Effector memory CD4-positive, alpha-beta T cell (primary cell): ENCODE measurements at places on chromosomes 6 and 20.

DNA sequence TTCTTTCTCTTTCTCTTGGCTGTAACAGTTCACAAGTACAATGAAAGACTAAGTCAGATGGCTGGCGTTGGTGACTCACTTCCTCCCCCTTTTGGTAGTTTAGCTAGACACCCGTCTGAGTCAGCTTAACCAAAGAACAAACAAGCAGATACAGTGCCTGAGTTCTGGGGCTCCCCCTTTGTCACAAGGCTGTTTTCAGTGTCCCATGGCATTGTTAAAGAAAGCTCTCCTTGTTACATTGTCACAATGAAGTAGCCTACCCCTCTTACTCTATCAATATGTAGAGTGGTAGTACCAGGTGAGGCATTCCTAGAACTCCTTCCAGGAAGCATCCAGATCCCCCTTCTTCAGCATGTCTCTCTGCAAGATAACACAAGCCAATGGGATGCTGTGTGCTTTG, 38.6 kb downstream of the KIAA0408 start:
- DNase-seq, result peak; percentile 35

DNA sequence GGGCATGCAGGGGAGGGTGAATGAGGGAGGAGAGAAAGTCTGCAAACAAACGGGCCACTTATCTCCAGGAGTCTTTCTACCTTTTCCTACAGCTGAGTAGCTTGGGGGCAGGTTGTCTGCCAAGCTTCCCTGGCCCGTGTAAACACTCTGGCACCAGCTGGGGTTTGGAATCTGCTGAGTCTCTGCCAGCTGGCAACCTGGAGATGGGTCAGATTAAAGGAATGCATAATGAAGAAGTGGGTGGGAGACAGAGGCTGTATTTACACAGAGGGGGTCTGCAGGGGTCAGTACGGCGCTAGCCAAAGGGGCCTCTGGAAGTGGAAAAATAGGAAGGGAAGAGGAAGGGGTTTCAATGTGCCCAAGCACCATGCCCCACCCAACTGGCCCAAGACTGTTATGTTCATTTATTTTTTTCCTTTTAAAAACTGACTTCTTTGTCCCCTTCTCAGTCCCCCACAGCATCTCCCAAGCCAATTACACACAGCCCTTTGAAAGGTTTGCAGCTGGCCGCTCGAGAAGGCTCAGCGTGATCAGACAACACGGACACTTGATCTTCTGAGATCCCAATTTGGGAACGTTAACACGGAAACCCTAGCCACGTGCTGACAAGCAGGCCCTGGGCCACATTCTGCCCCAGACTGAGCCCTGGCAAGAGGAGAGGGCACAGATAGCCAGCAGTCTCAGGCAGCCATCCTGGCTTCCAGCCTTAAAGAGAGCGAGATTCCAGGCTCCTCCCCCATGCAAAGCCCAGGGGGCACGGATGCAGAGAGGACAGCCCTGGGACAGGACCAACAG, 25.2 kb downstream of the TRAM2 start:
- DNase-seq, result no peak

DNA sequence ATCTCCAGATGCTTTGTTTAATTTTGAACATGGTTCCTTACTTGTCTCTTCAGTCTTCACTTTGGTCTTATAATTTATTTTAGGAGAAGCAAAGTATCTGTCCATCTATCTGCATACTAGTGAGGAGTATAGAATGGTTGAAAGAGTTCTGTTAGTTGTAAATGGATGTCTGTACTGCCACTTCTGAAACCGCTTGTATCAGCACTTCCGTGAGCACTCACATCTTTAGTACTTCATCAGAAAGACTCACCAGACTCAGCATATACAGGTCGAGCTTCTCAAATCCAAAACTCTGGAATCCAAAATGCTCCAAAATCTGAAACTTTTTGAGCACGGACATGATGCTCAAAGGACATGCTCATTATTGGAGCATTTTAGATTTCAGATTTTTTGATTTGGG, 142.0 kb upstream of the GLP1R start:
- DNase-seq, result no peak

DNA sequence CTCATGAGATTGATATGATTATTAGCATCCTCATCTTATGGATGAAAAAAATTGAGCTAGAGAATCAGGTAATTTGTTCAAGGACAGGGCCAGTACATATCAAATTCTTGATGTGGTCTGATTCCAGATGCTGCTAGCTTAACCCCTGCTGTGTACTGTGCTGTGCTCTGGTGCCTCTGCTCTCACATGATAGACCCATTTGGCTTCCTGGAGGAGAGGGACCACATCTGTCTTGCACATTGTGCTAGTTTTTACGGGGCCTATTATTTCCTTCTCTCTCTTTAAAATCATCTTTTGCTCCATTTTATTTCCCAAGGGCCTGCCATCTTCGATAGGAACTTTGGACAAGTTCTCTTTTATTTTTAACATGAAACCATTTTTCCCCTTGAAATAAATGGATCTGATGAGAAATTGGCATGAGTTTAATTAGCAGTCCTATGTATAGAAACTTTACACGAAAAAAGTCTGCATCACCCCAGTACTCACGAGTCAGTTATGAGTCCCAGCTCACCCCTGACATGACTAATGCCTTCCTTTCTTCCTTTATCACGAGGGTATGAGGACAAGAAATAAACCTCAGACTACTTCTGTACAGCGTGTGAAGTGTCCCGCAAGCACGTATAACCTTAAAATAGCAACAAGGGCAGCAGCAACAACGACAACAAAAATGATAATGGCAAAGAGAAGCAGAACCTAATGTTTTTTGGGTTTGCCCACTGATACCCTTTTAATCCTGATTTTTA, 26.5 kb downstream of the CD109 start:
- no peak for DNase-seq

DNA sequence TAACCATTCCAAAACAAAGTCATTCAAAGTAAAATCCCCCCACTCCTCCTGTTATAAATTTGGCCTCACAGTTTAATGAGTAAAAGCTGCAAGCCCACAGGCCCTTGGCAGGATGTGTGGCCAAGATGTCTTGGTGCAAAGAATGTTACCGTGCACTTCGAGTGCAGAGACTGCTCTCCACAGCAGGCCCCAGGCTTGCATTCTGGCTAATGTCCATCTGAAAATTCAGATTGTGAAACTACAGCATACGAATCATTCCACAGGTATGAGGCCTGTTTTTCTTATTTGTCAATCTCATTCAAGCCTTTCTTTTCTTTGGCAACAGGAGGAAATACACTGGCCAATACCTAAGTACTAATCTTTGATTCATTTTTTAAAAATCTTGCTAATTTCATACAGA, 7.1 kb downstream of the RPS6KA2 start:
- no peak for DNase-seq

DNA sequence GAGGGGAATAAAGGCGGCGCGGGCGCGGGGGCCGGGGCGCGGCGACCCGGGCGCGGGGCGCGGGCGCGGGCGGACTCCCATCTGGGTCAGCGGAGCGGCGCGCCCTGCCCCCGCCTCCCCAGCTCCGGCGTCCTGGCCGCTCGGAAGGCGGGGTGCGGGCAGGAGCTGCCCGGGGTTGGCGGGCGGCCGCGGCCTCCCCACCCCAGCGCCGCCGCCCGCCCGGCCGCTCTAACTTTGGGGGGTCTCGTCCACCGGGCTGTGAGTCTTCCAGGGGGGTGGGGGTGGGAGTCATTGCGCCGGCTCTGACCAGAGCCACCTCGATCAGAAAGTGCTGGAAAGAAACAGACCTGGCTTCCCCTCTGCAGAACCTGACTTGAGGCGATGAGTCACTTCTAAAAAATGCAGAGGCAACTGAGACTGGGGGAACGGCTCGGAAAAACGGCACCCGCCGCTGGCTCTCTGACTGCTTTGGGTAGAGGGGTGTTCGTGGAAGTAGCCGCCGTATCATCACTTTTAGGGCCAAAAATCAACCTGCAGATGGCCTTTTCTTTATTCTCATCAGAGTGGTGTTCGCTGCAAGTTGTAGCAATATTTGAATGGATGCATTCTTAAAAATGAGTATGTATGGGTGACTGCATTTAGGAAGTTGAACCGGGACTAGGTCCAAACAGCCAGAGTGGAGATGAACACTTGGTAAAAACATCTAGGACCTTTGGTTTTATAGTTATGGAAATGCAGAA, 667 bp downstream of the CAP2 start:
- DNase-seq, result no peak

DNA sequence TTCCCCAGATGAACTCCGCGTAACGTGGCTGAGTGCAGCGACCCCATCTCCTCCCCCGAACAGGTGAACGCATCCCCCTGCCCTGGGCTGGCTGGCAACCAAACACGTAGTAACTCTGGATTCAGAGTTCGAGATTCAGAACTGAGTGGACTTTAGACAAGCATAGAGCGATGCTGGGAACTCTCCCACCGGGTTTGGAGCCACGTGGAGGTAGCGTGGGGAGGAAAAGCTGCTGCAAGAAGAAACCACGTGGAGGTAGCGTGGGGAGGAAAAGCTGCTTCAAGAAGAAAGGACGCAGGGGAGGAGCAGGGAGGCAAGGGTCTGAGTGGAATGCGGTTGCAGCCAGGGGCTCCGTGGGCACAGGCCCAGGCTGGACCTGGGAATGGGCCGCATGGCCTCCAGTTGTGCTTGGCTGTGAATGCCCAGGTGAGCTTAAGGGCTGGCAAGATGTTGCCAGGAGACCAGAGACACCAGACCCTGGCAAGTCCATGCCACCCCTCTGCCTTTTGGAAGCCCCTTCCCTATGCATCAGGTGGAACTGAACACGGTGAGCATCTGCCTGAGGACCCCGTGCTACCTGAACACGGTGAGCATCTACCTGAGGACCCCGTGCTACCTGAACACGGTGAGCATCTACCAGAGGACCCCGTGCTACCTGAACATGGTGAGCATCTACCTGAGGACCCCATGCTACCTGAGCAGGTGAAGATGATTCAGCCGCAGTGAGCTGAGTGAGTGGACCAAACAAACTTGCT, 118.0 kb upstream of the FRMD1 start:
- no peak for DNase-seq

DNA sequence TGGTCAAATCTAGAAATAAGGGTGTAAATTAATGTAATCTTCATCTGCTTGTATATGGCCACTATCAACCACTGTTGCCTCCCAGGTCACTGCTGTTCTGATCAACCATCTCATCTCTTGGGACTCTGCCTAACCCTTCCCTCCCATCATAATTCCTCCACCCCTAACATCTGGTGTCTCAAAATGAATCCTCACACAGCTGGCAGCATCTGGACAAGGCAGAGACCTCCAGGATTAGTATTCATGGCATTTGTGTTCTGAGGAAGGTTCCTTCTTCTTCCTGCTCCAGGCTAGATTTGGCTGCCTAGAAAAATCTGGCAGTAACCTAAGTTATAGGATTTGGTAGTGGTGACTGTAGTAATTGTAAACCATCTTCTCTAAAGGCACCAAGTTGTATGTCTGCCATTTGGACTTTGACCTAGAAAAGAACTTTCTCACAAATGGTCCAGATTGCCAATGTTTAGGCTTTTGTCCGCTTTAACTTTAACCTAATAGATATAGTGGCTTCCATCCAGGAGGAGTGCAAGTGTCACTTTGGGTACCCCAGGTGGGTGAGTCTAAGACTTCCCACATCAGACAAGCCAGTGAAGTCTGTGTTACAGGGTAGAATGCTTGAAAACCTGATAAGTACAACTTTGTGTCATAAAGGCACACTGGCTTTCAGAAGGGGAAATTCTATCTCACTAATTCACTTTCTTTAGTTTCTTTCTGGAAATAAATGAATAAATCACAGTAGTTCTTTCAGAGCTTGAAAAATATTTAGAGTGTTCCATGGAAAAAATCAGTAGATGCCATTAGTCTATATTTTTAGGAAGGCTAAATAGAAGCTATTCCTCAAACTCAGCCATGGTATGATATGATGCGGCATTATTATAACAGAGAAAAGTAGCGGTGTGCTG, 3.0 kb upstream of the PHACTR2 start:
- DNase-seq, result no peak

DNA sequence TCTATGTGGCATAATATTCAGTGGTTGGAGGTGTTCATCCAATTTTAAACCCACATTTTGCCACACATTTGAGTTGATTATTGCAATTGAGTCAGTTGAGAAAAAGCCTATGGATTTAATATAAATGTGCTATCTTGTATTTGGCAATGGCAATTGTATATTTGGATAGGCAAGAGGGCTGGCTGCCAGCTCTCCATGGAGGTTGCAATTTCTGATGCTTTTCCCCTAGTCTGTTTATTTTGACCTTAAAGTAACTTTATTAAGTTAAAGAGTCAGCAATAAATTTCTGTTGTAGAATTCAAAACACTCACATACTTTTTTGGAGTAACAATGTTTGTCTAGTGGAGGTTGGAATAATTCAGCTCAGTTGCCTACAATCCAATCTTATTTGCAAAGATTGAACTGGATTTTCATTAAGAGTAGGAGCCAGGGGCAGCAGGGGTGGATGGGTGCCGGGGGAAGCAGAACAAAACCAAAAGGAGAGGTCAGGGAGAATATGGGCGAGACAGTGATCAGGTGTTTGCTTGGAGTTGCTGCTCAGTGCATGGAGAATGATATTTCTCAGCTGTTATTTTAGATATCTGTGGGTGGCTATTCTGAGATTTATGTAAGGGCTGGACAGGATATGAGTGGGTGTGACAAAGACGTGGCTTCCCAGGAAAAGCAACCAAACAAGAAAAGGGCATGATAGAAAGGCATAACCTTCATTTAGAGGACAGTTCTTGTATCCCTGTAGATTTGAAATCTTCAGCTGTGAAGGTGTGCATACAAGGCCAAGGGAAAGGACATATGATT, 163.0 kb downstream of the HDGFL1 start:
- no peak for DNase-seq

- no peak for DNase-seq
Observed at GRCh38 chr6:112744827-112745226, 397.7 kb downstream of the RFPL4B start.

DNA sequence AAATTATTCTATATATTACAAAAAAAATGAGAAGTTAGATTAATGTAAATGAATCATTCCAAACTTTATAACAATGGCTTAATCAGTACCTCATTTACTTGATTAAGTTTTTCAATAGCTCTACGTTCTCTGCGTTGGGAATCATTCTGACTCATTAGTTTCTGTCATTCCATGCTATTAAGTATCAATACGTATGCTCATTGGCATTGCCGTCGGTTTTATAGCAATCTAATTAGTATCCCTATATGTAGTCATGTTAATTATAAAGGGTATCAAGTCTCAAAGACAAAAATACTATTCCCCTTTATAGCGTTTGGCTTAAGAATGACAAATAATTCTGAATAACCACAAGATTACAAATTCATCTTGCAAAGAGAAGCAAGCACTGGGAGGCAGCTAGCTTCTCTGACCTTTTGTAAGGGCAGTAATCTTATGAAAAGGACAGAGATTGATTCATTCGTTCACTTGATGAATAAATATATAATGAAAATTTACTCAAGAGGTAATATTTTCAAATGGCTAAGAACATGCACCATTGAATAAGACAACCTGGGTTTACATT, 41.8 kb downstream of the OLIG3 start:
- no peak for DNase-seq

- no peak for DNase-seq
Observed at GRCh38 chr20:5397393-5397792, 80.6 kb upstream of the PROKR2 start.

DNA sequence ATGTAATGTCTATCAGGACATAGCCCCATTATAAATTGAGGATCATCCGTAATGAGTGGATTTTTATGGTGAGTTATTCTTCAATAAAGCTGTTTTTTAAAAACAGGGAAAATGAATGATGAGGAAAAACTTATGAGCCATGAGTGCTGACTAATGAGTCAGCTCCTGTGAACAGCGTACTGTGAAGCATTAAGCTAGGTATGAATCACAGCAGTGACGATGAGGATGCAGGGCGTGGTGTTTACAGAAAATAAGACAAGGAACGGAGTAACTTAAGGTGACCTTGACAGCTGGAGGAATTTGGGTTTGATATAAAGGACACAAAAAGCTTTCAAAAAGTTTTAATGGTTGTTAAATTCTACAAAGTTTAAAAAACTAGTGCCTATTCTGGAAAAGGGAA, 96.3 kb downstream of the FOXF2 start:
- DNase-seq, result no peak
